Activated CD8-positive, alpha-beta T cell treated with anti-CD3 and anti-CD28 coated beads for 36 hours (primary cell): ENCODE measurements at places on chromosomes 13 and 19. TPM values are rescaled to one million over a fixed set of nuclear protein-coding genes. Genes with fewer than 3 reads are reported as not detected.

- DNase-seq, result no peak
These were observed 10.0 kb upstream of the SPC24 start for GRCh38 chr19:11165486-11166030.

Gene KCNC3
- 0.77 TPM for total RNA-seq

- peak; percentile 81 for DNase-seq
These were observed at the start of gene ZNF135 for GRCh38 chr19:58059003-58059670. TSS of gene ZNF135 (plus strand) at chr19:58059282. CDS start at chr19:58060003, 721 bp downstream.

DNA sequence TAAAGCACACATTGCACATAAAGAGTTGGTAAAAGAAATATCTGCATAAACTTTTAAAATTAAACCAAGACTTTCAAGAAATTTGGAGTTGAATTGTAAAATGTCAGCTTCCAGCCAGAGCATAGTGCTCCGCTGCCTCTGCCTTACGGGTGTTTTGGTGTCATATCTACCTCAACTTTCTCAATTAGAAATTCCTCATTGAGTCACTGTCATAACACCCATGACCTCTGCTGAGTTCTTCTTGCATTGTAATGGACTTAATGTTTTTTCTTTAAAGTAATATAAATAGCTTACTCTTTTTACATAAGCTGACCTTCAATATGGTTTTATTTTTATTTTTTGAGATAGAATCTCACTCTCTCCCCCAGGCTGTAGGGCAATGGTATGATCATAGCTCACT, 551.0 kb upstream of the NBEA start:
- DNase-seq, result no peak

GRCh38 chr13:39767791-39768517, 112.5 kb downstream of the COG6 start:
- no peak for DNase-seq

Gene CRLF1
- not detected for total RNA-seq

Gene ZNF77
- 2.6 TPM for total RNA-seq

GRCh38 chr19:18611327-18612050, 1.2 kb upstream of the TMEM59L start:
- no peak for DNase-seq
